Esophagus squamous epithelium (tissue), 5 donors: ENCODE measurements at places on chromosomes 16 and 17.

DNA sequence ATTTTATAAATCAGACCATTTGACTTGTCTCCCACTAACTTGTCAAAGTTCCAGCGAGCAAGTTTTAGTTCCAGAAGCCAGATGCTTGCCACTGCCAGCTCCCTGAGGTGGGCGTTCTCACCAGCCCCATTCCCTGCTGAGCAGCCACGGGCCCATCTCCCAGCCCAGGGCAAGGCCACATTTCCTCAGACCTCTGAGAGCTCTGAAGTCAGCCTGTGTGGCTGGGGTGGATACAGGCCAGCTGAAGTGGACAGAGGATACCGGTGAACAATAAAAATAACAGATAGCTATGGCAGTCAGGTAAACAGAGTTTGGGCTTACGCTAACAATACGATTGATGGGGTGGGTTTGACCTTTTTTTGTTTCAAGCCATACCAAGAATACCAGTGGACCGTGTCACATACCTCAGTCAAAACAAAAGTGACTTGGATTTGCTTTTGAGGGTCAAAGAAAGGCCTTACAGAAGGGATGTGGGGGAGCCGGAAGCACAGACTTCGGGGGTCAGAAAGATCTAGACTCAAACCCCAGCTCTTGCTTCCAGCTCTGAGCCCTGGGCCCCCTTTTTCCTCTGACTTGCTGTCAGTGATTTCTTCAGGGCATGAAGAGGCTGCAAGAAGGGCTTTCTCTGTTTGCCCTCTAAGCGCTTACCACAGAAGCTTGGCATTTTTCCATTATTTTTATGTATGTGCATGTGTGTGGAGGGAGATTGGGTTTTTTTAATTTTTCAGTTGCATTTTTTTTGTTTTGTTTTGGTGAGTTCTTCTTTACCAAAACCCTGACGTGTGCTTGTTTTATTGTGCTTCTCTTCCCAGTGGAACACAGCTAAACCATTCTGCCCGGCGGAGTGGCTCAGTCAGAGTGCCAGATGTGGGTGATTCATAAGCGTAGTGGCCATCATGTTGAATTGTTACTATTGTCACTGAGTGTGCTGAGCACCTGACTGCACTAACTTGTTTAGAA, 109.9 kb downstream of the GNAO1 start:
- DNase-seq: no peak

- no peak for DNase-seq
Measured at GRCh38 chr17:79834565-79835469, 4.4 kb downstream of the CBX4 start.

GRCh38 chr17:55124730-55125360, 139.9 kb upstream of the HLF start:
- no peak for DNase-seq

DNA sequence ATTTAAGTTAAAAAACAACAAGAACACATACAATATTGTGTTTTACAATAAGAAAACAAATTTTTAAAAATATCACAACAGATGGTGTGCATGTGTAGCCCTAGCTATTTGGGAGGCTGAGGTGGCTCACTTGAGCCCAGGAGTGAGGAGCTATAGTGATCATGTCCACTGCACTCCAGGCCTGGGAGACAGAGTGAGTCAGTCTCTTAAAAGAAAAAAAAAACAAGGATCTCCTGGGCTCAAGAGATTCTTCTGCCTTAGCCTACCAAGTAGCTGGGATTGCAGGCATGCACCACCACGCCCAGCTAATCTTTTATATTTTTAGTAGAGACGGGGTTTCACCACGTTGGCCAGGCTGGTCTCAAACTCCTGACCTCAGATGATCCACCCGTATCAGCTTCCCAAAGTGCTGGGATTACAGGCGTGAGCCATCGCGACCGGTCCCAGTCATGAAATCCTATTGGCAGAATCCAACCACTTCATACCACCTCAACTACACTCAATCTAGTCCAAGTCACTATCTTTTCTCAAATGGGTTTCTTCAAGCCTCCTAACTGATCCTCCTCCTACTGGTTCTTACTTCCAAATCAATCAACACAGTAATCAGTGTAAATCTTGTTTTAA, 55.0 kb downstream of the STH start:
- DNase-seq: no peak

- DNase-seq: no peak
Measured at GRCh38 chr17:59149051-59149450, 5.9 kb downstream of the SKA2 start.

GRCh38 chr17:6100891-6101500, 30.8 kb downstream of the WSCD1 start:
- DNase-seq: no peak

DNA sequence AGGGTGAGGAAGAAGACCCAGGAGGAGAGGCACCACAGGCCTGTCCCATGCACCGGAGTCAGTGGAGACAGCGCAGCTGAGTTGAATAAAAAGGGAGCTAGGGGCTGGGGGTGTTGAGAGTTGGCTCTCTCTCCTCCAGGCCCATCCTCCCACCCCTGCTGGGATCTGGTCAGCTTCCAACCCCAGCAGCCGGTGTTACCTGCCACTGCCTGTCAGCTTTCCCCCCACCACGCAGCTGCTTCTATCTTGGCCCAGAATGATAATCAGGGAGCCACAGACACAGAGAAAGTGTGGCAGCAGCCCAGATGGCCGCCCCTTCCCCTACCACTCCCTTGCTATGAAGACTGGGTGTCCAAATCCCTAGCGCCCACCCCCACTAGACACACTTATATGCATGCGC, 120.6 kb upstream of the RPL38 start:
- DNase-seq: no peak

DNA sequence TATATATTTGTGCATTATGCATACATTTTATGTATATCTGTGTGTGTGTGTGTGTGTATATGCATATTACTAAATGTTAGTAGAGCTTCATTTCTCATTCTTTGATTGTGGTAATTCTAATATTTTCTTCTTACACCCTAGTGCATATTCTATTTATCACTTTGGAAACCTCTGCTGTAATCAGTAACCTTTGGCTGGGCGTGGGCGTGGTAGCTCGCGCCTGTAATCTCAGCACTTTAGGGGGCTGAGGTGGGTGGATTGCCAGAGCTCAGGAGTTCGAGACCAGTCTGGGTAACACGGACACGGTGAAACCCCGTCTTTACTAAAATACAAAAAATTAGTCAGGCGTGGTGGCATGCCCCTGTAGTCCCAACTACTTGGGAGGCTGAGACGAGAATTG, 26.9 kb downstream of the CPSF4L start:
- DNase-seq: no peak

- no peak for DNase-seq
Measured at GRCh38 chr16:379961-380761, 1.6 kb downstream of the PGAP6 start.

DNA sequence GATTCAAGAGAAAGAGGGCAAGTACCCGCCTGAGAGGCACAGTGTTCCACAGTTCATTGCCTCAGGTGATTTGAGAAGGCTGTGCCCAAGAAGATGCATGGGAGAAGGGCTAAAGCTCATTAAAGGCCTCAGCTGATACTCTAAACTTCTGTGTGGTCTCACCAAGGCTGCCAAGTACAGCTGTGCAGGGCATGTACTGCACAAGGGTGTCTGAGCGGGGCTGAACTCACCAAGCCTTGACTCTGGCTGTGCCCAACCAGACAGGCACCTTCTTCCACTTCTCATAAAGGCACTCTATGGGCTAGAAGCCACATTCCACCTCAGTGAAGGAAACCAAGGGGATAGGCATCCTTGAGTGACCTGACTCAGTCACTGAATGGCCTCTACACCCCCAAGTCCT, 12.7 kb downstream of the LRRC75A start:
- DNase-seq: no peak

GRCh38 chr16:12057266-12057665, 80.7 kb downstream of the SNX29 start:
- no peak for DNase-seq

DNA sequence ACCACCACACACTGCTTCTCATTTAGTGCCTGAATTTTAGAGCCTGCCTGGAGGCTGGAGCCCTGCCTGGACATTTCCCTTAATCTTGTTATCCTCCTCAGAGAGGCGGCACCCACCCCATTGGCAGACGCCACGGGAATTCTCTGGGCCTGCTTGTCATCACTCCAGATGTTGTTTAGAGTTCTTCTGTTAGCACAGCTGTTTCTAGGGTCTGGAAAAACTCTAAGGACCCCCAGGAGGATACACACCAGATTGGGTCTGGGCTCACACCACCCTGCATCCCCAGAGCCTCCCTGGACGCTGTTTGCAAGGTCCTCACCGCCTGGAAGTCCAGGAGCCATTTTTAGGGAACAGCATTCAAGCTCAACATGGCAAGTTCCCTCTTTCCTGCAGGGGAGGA, 565 bp upstream of the XAF1 start:
- no peak for DNase-seq
